ENCODE measurements at places on chromosomes 7 and 10.

DNA sequence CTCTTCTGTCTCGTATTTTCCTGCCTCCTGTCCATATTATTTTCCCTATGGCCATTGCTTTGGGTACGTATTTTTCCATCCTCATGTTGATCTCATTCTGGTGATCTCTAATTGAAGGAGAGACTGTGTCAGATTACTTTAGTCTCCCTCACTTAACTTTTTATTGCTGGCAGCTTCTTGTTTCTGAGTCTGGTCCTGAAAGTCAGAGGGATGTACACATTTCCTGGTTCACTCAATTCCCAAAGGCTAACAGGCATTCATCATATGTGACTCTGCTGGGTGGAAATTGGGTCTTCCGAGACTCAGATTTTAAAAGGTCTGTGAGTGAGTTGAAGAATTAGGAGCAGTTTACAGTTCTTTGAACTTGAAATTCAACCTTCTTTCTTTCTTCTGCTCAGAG is 10.9 kb downstream of the UMAD1 start:
- no peak for DNase-seq

DNA sequence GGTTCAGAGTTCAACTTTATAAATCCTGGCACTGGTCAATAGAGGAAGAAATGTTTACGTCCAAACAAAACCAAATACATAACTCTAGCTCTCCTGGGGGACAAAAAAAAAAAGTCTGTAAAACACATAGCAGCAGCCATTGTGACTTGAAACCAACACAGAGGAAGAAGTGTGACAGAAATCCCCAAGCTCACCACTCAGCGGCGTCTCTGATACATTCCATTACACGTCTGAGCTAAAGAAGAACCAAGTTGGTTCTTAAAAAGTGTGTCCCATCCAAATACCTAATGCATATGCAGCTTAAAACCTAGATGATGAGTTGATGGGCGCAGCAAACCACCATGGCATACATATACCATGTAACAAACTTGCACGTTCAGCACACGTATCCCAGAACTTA is 58.3 kb upstream of the NANOS1 start:
- no peak for DNase-seq

DNA sequence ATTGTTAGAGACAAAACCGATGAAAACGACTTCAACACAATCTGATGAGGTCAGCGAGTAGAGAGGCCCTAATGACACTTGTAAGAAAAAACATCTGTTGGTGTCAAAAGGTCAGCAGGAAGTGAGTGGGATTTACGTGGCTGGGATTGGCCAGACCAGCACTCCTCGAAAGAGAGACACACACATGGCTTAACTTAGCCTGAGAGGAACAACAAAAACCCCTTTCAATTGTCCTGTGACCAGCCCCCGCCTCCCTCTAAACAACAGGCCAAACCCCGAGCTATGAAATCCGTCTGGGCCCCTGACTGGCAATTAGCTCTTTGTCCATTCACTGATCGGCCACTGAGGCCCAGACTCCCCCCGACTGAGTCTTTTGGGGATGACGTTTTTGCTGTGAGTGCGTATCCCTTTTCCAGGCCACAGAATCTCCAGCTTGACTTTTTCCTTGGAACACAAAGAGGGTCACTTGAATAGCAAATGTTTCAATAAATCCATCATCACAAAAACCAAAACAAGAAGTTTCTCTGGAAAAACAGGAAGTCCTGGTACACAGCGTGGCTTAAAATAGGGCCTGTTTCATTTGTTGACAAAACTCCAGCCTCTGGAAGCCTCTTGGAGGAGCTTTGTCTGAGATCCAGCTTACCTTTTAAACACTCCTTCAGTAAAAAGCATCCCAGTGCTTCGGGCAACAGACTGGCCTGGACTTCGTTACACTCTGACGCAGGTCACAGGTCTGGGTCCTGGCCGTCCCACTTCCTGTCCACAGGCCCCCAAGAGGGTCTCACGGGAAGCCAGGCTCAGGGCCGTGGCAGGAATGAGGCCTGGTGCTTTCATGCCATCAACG is 103.0 kb downstream of the CTBP2 start:
- peak; percentile 98 for DNase-seq

DNA sequence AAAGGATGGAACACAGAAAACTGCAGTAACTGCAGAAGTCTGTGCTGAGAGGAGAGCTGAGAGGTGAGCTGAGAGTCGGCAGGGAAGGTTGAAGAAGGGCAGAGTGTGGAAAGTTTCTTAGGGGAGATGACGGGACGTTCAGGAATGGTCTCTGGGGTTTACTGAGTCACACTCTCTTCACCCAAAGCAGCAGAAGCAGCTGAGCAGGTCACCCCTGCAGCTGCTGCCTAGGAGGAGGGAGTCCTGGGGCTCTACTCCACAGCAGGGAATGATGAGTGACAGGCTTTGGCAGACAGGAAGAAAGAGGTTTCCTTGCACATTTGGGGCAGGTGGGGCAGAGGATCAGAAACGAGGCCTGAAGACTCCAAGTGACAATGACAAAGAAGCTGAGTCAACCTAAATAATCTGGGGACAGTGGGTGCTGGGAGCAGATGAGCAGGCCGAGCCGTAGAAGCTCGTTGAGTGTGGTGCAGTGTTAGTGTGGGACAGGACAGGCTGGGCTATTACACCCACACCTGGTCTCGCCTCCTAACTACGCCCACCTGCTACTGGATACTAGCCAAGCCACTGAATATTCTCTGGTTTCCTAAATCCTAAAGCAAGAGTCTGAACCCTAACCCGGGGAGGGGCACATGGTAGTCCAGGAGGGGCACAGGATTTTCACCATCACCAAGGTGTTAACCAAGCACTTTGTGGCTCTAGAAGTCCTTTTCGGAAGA is 24.9 kb downstream of the BEND7 start:
- no peak for DNase-seq

GRCh38 chr10:17154116-17154515 is 24.5 kb upstream of the CUBN start:
- no peak for DNase-seq

GRCh38 chr10:17561111-17561510 is 56.1 kb downstream of the HACD1 start:
- no peak for DNase-seq

GRCh38 chr10:52965938-52966401 is 193.4 kb upstream of the MBL2 start:
- no peak for DNase-seq

DNA sequence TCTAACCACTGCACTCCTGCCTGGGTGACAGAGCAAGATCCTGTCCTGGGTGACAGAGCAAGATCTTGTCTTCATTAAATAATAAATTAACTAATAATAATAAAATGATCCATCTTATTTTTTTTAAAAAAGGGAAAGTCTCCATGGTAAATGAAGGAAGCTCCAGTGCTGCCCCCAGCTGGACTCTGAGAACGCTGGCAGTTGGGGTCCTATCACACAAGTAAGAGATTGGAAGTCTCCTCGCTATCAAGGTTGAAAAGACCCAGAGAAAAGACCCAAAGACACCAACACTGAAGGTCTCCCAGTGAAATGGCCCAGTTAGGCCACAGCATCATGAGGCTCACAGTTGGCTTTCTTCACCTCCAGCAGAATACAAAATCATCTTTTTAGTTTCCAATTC is 13.8 kb upstream of the C10orf67 start:
- DNase-seq = no peak

- no peak for DNase-seq
Measured at GRCh38 chr7:108618056-108618455, 48.4 kb downstream of the DNAJB9 start.

GRCh38 chr7:128154504-128154903 is 86.6 kb upstream of the LEP start:
- no peak for DNase-seq

GRCh38 chr10:596725-597345 is 92.6 kb downstream of the DIP2C start:
- DNase-seq = no peak

DNA sequence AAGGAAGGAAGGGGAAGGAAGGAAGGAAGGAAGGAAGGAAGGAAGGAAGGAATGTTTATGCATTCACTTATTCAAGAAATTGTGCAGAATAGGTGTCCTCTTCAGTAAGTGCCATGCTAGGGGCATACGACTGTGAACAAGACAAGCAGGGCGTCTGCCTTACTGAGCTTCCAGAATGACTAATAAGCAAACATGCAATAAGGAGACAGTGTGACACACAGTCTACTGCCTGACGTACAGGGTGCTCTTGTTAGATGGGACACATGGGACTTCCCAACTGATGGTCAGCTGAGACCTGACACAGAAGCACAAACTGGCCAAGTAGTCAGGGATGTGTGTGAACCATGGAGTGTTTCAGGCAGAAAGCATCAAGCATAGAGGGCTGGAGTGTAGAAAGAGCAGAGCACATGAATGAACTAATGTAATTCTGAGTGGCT is 18.2 kb downstream of the DNAJC12 start:
- no peak for DNase-seq

GRCh38 chr7:151086802-151087244 is 548 bp downstream of the AGAP3 start:
- no peak for DNase-seq

- no peak for DNase-seq
Measured at GRCh38 chr7:152370297-152370696, 65.5 kb downstream of the KMT2C start.

GRCh38 chr7:135180122-135180521 is 9.6 kb upstream of the CYREN start:
- DNase-seq = no peak

DNA sequence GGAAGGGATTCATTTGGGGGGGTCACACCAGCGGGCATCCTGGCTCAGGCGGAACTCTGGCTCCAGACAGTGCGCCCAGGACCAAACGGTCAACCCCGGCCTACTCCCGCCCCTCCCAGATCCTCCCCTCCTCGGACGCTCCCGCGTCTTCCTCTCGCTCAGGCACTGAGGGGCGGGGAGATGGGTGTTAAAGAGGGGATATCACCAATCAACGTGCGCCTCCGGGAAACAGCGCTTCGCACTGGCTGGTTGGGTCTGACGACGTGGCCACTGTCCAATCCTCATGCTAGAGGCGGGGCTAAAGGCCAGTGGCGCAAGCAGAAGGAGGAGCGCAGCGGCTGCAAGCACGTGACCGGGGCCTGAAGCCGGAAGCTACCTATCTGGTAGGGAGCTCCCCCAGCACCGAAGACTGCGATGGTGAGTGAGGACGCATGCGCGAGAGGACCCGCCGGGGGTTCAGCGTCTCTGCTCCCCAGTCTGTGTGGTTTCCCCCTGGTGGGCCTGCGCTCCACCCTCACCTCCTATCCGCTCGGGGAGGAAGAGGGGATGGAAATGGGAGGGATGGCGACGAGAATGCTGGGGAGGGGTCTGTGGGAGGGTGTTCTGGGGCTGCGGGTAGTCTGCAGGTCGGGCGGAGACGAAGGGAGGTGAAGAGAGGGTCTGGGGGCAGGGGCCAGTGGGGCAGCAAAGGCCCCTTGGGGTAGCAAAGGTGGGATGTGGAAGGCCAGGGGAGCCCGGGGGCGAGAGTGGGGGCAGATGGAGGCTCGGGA is at the start of gene LAMTOR4:
TSS of gene LAMTOR4 (plus strand) at position 360 of the 770 bp plus-strand sequence. CDS start at position 415, 55 bp downstream.
- peak; percentile 100 for DNase-seq

DNA sequence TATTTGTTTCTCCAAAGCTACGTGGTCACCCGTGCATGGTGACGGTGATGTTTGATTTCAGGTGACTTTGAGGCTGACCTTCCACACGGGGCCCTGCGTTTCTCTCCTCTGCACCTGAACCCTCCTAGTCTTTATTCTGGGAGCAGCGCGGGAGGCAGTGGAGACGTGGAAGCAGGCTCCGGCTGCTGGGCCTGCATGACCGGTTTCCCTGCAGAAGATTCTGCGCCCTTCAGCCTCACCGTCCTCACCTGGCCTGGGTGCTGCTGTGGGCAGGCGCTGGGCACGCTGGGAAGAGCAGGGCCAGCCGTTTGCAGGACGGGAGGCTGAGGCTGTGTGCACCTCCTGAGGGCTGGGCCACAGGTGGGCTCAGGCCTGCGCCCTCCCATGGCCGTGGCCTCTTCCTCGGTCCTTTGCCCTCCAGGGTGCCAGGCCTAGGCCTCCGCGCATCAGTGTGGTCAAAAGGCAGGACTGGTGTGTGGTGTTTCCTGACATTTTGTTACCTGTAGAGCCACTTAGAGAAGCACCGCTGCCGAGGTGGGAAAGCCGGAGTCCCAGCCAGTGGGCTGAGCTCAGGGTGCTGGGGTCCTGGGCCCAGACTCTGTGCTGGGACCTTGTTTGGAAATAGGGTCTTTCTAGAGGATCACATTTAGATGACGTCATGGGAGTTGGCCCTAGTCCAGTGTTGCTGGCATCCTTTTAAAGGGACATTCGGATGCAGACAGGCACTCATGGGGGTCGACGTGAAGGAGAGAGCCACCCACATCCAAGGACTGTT is 478.3 kb downstream of the DNAJB6 start:
- no peak for DNase-seq

DNA sequence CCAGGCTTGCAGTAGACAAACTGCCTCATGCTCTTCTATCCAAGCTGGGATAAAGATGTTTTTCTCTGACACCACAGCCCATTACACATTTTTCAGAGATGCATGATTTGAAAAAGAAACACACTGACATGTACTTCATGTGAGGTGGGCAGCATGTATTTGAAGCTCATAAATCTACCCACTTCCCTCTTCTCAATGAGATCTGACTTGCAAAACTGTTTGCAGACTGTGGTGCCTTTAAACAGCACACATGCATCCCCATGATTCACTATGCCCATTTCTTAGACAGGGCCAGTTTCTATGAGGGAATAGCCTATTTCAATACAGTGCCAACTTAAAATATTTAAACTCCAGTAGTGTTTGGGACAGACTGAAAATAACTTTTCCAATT is 109.8 kb downstream of the GLI3 start:
- DNase-seq = no peak

- DNase-seq = no peak
Measured at GRCh38 chr10:23157239-23157681, 34.9 kb upstream of the PTF1A start.

DNA sequence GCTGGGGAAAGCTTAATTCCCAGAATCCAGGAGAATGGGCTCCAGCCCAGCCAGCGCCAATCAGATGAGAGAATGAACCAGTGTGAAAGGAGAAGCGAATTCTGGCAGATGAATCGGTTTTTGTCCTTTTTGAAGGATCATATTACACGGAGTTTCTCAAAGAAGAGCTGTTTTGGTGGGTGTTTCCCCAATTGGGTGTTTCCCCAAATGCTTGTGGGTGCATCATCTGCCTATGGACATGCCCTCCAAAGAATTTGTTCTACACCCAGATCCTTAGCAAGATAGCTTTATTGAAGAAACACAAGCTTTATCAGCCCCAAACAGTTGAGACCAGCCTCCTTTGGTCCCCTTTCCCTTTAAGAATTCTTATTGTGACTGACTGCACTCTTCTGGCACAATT is 186.5 kb upstream of the GPR26 start:
- no peak for DNase-seq

DNA sequence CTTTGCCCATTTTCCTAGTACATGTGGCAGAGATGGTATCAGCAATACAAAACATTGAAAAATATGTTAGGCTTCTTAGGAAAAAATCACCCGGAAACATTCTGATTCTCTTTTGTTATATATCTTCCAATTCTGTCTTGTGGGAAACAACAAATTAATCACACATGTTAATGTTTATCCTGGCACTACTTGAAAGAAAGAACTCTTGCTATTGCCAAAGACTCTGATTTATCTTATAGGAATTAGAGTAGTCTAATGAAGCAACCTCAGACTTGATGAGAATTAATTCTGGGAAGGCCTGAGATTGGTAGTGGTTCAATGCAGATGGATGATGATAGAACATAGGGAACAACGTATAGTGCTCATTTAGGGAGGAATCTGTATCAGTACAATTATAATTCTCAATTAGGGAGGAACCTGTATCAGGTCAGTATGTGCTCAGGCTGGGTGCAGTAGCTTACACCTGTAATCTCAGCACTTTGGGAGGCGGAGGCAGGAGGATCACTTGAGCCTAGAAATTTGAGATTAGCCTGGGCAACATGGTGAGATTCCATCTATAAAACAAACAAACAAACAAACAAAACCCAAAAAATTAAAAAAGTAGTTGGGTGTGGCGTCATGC is 50.7 kb downstream of the TAS2R16 start:
- DNase-seq = no peak

- no peak for DNase-seq
Measured at GRCh38 chr10:30903397-30904138, 128.1 kb downstream of the ZNF438 start.
